Brain (organoid and tissue), 16 donors: ENCODE measurements at places on chromosomes 1 and 21. TPM values are rescaled to one million over a fixed set of nuclear protein-coding genes. Genes with fewer than 3 reads are reported as not detected.

The PITHD1 gene
- 79.2 TPM for polyA plus RNA-seq

The TNFRSF1B gene
- 8.3 TPM for polyA plus RNA-seq

The ZNF593OS gene
- not detected for polyA plus RNA-seq

The NTNG1 gene
- polyA plus RNA-seq: 1.3 TPM

The SPATA45 gene
- polyA plus RNA-seq: not detected

The TDRD5 gene
- not detected for polyA plus RNA-seq

The CELSR2 gene
- polyA plus RNA-seq: 109 TPM

The ALX3 gene
- 19.3 TPM for polyA plus RNA-seq

The SELP gene
- 0.29 TPM for polyA plus RNA-seq

The PLA2G2F gene
- not detected for polyA plus RNA-seq

The SPRR2E gene
- not detected for polyA plus RNA-seq

The ISG15 gene
- 75.9 TPM for polyA plus RNA-seq

The SLC6A9 gene
- 26.0 TPM for polyA plus RNA-seq

The TMPRSS15 gene
- polyA plus RNA-seq: not detected

The ZCCHC17 gene
- polyA plus RNA-seq: 61.7 TPM

The SLC6A17 gene
- polyA plus RNA-seq: 32.8 TPM

- DNase-seq: no peak
Observed at GRCh38 chr1:173702736-173703135, 12.0 kb upstream of the KLHL20 start.

GRCh38 chr1:236175642-236176336 is 33.5 kb downstream of the GPR137B start:
- DNase-seq: no peak

- no peak for DNase-seq
Observed at GRCh38 chr1:222767152-222767571, 30.2 kb downstream of the FAM177B start.

- peak; percentile 99 for DNase-seq
Observed at GRCh38 chr1:171645553-171646248, 6.8 kb downstream of the MYOC start.

DNA sequence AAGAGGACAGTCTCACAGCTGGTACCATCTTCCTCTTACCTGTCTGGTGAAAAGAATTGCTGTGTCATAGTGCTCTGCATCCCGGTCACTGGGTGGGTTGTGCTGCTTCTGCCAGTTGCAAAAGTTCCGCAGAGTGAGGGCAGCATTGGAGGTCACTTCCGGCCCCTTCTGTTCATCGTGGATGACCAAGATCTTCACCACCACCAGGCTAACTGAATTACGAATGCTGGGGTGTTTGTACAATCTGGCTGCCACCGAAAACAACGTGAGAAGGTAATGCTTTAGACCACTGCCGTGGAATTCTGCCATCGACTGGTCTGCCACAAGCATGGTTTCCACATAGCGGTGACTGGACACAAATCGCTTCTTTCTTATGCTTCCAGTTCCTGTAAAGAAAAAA is 2.9 kb downstream of the ADAMTS1 start:
- DNase-seq: no peak

- peak; percentile 89 for DNase-seq
Observed at GRCh38 chr1:201565024-201565730, 26.2 kb downstream of the NAV1 start.

- no peak for DNase-seq
Observed at GRCh38 chr1:162951553-162952315, 90.8 kb upstream of the CCDC190 start.

- DNase-seq: no peak
Observed at GRCh38 chr1:161111117-161111516, 6.7 kb downstream of the PFDN2 start.

DNA sequence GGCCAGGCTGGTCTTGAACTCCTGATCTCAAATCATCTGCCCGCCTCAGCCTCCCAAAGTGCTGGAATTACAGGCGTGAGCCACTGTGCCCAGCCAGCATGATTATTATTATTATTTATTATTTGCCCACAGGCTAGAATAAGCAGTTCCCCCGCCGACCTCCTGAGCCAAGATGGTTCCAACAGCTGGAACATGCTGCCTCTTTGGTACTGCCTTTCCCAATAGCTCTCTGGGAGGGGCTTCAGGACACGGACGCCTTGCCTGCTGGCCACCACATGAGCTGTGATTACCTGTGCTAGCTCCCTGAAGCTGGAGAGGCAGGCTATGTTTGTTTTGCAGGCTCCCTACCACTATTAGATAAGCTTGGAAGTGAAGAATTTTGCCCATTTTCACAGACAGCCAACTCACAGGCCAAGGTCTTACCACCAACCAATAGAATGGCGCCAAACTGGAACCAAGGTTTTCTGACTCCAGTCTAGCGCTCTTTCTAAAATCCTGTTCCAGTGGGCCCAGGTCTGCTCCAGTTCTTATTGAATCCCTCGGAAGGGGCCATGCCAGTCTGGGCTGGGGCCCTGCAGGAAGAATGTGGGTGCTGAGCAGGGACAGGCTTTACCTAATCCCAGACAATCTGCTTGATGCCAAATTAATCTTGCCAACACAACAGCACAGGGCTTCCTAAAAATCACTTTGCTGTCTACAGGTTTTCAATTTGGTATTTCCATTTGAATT is 2.1 kb upstream of the GPR61 start:
- no peak for DNase-seq

- no peak for DNase-seq
Observed at GRCh38 chr1:199901341-199901740, 126.2 kb upstream of the NR5A2 start.

GRCh38 chr1:150146849-150147542 is 2.7 kb upstream of the PLEKHO1 start:
- no peak for DNase-seq

DNA sequence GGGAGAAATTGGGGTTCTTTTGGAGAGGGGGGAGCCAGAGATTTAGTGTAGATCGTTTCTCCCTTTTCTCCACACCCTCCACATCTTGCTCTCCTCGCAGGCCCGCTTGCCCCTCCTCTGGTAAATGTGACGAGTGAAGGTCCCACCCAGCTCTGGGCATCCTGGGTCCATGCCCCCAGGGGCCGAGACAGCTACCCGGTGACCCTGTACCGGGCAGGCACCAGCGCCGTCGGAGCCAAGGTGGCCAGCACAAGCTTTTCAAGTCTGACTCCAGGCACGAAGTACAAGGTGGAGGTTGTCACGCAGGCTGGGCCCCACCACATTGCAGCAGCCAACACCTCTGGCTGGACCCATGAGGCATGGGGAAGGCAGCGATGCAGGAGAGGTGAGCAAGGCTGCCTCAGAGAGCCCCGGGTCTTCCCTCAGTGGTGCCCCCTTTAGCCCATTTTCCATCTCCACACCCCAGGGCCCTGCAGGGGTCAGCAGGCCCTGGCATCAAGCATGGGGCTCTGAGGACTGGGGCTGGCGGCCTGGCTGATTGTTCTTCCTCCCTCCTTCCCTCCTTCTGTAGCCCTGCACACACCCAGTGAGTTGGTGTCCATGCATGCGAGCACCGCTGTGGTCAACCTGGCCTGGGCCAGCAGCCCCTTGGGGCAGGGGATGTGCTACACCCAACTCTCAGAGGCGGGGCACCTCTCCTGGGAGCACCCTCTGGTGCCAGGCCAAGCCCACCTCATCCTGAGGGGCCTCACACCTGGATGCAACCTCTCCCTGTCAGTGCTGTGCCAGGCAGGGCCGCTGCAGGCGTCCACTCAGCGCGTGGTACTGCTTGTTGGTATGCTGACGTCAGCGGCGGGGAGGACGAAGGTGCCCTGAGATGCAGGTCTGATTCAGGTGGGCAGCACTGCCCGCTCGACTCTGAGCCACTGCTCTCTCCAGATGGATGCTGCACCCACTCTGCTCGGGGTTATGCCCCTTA is 16.4 kb upstream of the LGR6 start:
- no peak for DNase-seq

GRCh38 chr1:182629499-182630096 is 25.4 kb upstream of the RGS16 start:
- no peak for DNase-seq

GRCh38 chr21:31912501-31912900 is 39.7 kb downstream of the HUNK start:
- no peak for DNase-seq

DNA sequence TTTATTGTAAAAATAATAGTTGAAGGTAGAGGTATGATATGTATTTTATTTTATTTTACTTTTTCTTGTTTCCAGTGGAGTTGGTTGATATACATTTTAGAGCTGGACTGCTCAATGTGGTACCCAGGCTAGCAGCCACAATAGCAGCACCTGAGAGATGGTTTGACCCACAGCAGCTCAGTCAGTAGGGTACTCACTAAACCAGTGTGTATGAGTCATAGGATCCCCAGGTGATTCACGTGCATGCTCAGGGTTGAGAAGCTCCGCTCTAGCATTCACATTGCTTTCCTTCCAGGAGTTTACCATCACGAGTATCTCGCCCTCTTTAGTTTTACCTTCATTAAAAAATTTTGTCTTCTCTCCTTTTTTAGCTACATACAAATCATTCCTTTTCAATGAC is 96.0 kb upstream of the PAXBP1 start:
- no peak for DNase-seq

- no peak for DNase-seq
Observed at GRCh38 chr1:44994309-44994898, 8.0 kb upstream of the EIF2B3 start.

- no peak for DNase-seq
Observed at GRCh38 chr1:189681252-189681919, 796.3 kb downstream of the BRINP3 start.

GRCh38 chr1:17128361-17128760 is 9.1 kb upstream of the PADI2 start:
- no peak for DNase-seq

GRCh38 chr1:215031392-215031791 is 51.1 kb upstream of the KCNK2 start:
- no peak for DNase-seq

DNA sequence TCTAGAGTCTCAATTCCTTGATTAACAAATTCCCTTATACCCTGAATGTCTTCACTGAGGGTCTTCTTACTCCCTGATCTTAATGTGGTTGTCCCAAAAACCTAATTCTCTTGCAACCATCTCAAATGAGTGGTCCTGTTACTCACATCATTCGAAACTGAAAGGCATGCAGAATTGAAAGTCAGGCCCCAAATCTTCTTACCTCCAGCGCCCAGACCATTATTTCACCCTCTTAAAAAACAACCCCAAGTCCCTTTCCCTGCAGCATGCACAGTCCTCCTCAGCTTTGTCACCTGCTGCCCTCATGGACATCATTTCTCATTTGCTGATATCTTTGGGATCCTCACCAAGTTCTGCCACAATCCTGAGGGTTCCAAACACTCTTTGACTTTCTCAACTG is 230.1 kb downstream of the SEC16B start:
- no peak for DNase-seq

DNA sequence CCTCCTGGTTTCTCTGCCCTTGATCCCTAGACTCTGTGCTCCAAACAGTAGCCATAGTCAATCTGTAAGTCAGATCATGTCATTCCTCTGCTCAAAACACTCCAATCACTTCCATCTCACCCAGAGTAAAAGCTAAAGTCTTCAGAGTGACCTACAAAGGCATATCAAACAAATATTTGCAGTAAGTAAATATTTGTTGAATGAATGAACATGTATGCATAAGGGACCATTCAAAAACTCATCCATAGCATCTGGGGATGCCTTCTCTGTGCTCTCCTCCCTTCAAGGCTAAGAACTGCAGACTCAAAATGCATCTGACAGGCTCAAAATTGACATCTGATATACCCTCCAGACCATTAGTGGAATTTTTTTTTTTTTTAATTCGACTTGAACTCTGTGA is 18.1 kb upstream of the AK5 start:
- DNase-seq: no peak
